Spleen (tissue), 13 donors: ENCODE measurements at places on chromosomes 11 and 22. TPM values are rescaled to one million over a fixed set of nuclear protein-coding genes. Genes with fewer than 3 reads are reported as not detected.

GRCh38 chr11:5892908-5893307, at the start of gene OR52E5:
OR52E5 (plus strand) TSS chr11:5893208; CDS start chr11:5900777, 7,569 bp downstream.
- no peak for DNase-seq

- DNase-seq, result no peak
Observed at GRCh38 chr22:43257549-43257948, 70.6 kb upstream of the TTLL12 start.

DNA sequence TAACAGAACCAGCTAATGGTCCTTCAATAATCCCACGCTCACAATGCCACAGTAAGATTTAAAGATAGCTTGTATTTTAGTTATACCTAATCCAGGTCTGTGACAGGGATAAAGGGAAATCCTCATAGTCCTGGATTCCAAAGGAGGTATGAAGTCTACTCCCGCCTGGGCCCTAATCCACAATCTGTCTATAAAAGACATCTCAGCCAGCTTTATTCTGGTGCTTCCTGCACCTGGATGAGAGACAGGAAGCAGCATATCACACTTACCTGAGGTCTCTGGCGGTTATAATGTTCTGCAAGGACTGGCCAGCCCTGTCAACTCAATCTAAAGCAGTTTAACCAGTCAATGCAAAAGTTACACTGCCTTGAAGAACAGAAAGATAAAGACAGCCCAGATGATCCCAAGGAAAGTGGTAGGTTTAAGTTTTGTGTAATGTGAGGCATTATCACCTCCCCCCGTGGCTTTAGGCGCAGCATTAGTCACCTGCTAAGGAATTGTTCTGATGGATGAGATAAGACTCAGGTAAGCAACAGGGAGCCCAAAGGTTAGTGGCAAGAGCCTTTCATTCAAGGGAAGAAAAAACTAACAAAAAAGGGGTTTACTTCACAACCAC, 57.6 kb downstream of the PLEKHA7 start:
- no peak for DNase-seq

- DNase-seq, result no peak
Observed at GRCh38 chr11:46267930-46268329, 9.5 kb upstream of the CREB3L1 start.

DNA sequence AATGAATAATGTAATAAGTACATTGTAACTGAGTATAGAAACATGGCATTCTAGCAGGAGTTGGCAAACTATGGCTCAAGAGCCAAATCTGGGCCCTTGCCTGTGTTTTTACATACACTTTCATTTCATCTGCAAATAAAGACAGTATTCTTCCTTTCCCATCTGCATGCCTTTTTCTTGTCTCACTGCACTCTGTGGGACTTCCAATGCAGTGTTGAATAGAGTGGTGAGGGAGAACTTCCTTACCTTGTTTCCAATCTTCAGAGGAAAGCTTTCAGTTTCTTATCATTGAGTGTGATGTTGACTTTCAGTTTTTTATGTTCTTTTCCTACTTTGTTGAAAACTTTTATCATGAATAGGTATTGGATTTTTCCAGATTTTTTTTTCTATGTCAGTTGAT, 82.1 kb downstream of the USP47 start:
- no peak for DNase-seq

- DNase-seq, result no peak
Observed at GRCh38 chr11:64395545-64396078, 36.6 kb downstream of the RPS6KA4 start.

DNA sequence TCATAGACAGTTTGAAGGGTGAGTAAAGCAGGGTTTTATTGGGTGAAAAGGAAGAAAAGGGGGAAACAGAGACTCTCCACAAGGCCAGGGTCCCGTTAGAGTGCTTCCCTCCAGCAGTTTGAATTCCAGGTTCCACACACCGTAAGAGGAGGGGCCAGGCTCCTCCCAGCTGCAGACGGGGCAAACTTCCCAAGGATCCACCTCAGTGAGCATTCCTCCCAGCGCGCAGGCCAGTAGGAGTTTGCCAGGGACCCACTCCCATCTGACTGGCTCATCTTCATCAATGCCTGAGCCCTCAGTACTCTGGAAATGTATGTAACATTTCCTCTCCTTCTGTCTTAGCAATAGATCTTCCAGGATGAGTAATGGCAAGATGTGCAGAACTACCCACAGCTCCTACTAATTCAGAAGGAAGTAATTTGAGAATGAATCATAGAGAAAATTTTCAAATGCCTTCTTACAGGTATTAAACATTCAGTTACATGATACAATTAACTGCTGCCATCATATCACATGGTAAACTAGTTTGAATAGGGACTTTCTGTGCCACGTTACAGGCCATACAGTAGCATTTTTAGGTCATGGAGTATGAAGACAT, 34.0 kb upstream of the TRPC6 start:
- no peak for DNase-seq

DNA sequence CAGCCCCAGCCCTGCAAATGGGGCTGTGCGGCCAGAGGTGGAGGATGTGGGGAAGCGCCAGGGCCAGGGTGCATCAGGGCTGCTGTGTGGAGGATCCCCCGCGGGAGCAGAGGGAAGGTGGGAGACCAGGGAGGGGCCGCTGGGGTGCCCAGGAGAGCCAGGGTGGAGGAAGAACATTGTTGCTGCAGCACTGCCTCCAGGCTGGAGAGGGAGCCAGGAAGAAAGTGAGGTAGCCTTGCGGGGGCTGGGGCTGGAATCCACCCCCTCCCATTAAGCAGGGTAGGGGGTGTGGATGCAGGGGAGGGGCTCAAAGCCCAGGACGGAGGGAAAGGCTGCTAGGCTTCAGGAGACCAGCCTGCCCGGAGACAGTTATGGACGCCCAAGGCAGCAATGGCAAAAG, 15.0 kb downstream of the CABP7 start:
- no peak for DNase-seq

DNA sequence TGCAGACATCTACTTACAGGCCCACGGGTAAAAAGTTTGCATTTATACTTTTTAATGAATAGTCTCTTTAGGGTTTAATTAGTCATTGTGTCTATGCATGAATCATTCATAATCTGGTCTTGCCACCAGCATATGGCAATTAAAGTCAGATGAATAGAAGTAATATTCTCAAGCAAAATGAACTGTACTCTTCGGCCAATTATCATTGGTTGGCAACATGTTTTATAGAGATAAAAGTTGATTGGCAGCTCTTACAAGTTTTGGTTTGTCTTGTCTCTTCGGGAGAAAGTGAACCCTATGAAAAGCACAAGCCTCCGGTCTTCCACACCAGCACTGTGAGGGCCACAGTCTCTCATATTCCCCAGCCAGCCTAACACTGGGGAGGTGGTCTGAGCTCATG, 97.8 kb downstream of the OSBP2 start:
- DNase-seq, result no peak

DNA sequence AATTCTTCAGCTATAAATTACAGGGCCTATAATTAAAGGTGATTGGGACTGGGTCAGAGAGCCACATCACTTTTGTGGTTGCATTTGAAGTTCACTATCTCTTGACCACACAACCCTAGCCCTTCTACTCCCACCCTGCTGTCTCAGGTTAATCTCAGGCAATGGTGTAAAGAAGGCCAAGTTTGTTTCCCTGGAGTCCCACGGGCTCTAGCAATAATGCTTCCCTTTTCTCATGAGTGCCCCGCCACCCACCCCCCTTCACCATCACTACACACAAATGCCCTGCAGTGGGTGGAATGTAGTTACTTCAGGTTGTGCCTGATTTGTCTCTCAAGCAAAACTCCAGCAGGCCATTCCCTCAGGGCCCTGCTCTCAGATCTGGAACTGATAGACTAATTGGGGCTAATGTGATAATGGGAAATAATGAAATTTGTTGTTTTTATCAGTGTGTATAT, 1.8 kb upstream of the EHF start:
- DNase-seq, result no peak

DNA sequence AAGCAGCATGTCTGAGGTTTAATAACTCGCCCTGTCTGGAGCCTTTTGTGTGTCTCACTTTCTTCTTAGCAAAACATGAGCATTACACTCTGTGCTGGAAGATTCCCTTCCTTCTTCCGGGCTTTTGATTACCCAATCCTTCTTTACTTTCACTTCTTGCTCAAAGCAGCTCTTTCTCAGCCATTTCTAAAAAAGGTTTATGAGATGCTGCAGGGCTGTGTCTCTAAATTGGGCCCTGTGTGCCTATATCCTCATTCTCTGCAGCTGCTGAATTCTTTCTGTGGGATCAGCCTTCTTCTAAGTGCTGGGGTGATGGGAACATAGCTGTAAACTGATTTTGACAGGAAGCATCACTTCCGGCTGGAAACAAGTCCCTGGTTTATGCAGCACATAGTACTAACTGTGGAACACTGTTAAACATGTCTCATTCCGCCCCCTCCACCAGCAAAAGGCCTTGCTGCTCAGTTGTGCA, 71.8 kb downstream of the PIWIL4 start:
- no peak for DNase-seq

DNA sequence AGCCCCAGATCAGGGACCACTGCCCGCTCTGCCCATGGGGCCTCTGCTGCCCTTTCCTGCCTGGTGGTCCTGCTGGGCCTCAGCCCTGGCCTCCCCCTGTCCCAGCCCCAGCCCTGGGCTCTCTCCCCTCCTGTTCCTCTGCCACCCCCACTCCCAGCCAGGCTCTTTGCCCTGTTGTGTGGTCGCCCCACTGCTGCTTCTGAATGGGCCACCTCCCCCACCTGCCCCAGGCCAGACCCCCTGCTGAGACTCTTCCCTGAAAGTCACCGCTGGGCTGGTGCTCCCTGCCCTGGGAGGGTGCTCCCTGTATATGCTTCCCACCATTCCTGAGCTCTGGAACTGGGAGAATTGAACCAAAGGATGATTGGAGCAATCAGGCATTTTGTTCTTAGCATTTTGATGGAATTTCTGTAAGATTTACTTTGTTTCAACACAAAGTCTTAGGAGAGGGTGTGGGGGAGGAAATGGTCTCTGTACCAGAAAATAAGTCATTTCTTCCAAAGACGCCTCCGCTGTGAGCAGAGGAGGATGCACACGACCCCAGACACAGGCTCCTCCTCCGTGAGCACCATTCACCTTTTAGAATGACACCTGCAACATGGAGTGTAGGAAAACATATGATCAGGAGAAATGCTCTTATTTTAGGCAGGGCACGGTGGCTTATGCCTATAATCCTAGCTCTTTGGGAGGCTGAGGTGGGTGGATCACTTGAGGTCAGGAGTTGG, 5.2 kb downstream of the APOBEC3B start:
- no peak for DNase-seq

- no peak for DNase-seq
Observed at GRCh38 chr22:23282089-23282501, 101.8 kb downstream of the BCR start.

- no peak for DNase-seq
Observed at GRCh38 chr11:133403900-133404299, 128.4 kb downstream of the OPCML start.

DNA sequence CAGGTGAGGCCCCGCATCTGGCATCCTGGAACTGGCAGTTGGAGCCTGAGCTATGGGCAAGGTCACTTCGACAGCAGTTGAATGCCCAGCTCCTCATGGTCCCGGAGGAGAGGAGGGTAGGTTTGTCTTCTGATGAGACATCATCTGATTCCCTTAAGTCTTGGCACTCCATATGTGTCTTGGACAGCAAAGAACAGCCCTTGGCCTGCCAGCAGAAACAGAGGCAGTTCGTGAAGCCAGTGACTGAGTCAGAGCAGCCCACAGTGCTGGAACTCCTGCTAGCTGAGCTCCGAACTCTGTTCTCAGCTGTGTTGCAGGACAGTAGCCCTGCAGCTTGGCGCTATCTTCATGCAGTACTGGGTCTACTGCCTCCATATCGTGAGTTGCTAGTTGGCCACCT, 1.0 kb downstream of the DNHD1 start:
- no peak for DNase-seq

DNA sequence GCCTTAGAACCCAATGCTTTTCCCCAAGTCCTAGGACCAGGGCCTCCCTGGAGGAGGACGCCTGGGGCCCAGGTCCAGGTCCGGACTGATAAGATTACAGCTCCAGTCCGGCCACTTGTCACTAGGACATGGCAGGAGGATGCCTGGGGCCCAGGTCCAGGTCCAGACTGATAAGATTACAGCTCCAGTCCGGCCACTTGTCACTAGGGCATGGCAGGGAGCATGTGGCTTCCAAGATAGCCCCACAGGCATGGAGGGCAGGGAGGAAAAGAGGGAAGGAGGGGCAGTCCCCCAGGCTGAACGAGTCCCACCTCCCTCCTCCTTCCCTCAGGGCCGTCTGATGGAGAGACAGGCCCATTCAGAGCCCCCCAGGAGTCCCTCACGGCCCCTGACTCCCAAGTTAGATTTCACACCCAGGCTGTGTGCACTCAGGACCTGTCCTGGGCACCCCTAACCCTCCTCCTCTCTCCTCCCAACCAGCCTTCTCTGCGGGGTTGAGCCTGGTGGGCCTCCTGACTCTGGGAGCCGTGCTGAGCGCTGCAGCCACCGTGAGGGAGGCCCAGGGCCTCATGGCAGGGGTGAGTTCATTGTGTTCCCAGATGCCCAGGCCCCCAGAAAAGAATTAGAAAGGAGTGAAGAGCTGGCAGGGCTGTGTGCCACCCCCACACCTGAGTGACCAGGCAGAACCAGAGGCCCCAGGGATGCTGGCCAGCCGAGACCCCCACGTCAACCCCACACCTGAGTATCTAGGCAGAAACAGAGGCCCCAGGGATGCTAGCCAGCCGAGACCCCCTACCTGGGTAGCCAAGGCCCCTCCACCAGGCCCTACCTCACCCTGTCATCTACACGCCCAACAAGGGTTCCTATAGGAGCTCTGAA, 2.1 kb downstream of the TSPAN32 start:
- peak; percentile 79 for DNase-seq

- no peak for DNase-seq
Observed at GRCh38 chr11:109197656-109198055, 224.3 kb upstream of the C11orf87 start.

DNA sequence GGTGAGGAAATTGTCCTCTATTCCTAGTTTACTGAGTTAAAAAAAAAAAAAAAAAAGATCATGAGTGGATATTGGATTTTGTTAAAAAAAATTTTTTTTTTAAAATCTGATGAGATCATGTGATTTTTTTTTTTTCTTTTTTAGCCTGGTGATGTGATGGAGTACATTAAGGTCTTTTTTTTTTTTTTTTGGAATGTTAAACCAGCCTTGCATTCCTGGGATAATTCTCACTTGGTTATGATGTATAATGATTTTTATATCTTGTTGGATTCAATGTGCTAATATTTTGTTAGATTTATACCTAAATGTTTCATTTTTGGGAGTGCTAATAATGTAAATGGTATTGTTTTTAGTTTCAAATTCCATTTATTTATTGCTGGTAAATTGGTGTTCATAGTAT, 43.3 kb downstream of the DDX10 start:
- DNase-seq, result no peak

OLFML1 gene
- 23.8 TPM for total RNA-seq

CHEK1 gene
- total RNA-seq, result 2.5 TPM

IGLL5 gene
- total RNA-seq, result 93.3 TPM

C11orf91 gene
- not detected for total RNA-seq

RFPL1 gene
- total RNA-seq, result 1.1 TPM

KCNJ11 gene
- 3.8 TPM for total RNA-seq

OR8B3 gene
- not detected for total RNA-seq

KDM4D gene
- total RNA-seq, result 1.3 TPM

CARD16 gene
- 122 TPM for total RNA-seq
